ENCODE measurements at places on chromosomes 7 and 10.

- DNase-seq = no peak
These were observed 2.4 kb downstream of the TPST1 start for GRCh38 chr7:66207540-66207939.

DNA sequence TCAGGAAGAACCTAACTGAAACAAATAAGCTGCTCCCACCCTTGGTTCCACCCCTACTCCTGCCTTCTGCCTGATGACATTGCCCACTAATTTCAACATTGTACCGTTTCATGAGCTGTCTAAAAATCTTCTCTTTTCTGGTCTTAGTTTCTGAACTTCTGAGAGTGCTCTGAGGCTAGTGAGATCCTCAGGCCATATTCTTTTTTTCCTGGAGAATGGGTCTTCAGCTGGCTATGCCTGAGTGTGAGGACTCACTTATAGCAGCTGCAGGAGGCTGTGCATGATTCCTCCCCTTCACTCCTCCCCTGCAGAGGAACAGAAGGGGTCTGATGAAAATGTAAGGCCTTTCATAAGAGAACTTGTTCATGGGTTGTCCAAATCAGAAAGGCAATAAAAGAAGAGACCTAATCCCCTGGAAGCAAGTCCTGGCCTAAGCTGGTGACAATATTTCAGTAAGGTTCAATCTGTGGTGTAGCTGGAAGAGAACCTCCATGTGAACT, 11.1 kb downstream of the HOXA4 start:
- DNase-seq = no peak

- peak; percentile 45 for DNase-seq
These were observed 110.2 kb downstream of the COL13A1 start for GRCh38 chr10:69911613-69912528.

GRCh38 chr7:141872931-141873330, 31.6 kb upstream of the PRSS37 start:
- no peak for DNase-seq

DNA sequence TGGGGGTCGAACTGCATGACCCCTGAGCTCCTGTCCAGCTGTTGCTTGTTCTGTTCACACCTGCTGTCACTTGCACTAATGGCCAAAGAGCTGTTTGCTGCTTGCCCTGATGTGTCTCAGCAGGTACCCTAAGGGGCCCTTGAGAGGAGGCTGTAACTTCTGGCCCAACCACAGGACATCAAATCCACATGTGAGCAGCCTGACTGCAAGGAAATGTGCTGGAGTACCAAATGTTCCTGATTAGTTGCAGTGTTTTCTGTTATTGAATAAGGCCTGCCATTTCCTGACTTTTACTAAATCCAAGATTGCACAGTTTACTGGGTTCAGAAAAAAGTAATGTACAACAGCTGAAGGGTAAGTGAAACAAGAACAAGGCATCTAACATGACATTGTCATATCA, 91.7 kb upstream of the IL6 start:
- DNase-seq = no peak

DNA sequence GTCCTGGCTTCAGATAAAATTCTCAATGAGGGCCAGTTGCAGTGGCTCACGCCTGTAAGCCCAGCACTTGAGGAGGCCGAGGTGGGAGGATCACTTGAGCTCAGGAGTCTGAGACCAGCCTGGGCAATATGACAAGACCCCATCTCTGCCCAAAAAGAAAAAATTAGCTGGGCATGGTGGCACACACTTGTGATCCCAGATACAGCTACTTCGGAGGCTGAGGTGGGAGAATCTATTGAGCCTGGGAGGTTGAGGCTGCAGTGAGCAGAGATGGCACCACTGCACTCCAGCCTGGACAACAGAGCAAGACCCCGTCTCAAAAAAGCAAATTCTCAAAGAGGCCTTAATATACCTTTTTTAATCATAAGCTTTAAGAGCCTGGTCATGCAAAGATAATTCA, 142.9 kb downstream of the CUX1 start:
- no peak for DNase-seq

DNA sequence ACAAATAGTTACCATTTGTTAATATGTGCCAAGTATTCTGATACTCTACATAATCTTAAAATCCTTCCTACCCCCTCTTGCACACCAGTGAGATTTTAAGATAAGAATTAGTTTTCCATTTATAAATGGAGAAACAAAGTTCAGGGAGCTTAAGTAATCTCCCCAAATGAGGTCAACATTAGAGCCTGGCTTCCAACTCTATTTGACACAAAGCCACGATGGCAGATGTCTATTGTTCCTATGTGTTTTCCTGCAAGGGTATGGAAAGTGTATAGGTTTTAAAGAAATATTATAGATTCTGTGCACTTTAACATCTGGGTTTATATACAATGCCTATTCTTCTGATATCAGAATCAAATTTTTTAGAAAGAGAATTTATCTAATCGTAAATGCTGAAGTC, 143.9 kb upstream of the SEMA3C start:
- no peak for DNase-seq

DNA sequence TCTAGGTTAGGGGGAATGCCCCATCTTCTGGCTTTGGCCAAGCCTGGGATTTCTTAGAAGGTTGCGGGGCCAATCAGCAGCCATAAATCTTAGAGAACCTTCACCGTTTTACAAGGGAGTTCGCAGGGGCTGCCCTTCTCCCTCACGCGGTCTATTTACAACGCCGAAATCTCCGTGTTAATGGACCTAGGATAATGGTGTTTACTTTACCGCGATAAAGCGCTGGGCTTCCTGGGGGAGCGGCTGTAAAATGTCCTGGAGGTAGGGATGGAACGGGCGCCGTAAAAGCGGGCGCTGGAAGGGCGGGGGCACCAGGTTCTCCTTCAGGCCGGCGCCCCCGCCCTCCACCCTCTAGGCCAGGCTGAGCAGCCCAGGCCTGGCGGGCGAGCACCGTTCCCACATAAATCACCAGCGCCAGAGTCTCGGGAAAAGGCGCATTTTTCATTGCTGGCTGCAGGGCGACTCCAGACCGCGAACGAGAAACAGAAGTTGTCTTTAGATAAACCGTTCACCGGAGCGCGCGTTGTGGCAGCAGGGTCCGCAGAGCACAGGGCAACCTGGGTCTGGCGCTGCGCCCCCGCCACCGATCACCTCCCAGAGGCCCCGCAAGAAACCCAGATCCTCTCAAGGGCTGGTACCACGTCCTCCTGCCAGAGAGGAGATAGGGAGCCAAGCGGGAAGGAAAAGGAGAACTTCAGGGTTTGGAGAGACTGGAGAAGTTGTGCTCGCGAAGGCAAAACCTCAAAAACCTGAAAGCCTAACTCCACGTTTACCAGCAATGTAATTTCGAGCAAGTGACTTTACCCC, 12.5 kb upstream of the NKX2-3 start:
- no peak for DNase-seq

GRCh38 chr10:72242675-72243074, 26.6 kb upstream of the ASCC1 start:
- peak; percentile 51 for DNase-seq

DNA sequence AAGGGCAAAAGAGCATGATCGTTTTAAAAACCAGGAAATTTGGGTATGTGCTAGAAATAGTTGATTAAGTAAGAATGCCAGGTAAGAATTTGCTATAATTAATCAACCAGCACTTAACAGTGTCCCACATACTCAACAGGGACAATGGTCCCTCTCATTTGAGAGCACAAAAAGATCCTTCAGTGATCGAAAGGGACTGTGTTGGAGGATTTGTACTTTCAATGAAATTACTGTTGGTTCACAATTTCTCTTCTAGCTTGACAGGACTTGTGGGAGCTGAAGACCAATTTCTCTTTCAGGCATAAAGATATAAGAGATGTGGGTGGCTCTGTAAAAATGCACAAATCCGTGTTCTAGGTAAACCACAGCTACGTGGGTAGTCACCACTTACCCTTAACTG, 12.5 kb upstream of the PLEKHS1 start:
- DNase-seq = peak; percentile 25

DNA sequence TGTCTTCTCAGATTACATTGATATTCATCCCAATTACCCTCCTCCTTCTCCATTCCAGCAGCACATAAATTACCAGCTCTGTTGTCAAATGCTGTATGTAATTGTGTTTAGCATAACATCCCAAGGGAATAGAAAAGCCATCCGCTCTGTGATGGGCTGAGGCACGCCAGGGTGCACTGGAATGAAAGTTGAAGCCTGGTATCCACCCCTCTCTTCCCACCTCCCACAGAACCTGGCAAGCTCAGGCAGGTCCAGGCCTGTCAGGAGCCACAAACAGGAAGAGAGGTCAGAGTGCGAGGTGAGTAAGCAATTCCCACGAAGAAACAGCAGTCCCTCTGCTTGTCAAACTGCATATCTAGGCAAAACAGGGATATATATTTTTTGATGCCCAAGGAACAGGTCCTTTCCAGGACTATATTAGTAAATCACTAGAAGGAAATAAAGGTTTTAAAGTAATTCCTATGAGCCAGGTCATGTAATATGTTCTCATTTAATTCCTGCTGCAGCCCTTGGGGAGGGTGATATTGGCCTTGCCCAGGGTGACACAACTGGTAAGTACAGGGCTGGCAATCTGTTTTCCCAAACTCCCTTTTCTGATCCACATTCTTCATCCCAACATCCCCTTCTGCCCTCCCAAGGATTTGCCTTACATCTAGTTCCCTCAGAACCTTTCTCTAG, 155.6 kb upstream of the GHITM start:
- DNase-seq = no peak

DNA sequence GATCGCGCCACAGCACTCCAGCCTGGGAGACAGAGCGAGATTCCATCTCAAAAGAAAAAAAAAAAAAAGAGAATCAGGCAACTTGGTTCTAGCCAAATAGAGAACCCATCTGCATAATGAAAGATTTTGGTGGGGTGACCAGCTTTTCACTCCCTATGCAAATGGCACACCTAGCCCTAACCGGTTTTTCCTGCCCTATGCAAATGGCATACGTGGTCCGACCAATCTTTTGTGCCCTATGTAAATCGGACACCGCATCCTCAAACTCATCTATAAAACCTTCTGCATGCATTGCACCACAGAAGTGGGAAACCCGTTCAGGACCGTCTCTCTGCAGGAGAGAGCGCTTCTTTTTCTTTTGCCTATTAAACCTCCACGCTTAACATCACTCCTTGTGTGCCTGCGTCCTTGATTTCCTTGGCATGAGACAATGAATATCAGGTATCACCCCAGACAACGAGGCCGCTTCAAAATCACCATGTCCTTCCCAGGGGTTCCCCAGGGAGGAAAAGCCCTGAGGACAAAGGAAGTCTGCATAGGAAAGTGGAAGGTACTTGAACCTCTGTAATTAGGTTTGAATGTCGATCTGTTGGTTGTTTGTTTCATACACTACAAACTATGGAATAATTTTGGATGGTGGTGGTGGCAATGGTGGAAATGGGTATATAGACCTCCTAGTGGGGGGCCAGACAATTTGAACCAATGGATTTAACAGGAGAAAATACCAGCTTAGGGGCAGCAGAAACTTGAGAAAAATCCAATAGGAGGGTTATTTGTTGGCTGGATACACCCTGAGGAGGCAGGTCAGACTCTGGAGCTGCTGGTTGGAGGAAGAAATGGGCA, 396.2 kb downstream of the TYW1 start:
- DNase-seq = no peak

DNA sequence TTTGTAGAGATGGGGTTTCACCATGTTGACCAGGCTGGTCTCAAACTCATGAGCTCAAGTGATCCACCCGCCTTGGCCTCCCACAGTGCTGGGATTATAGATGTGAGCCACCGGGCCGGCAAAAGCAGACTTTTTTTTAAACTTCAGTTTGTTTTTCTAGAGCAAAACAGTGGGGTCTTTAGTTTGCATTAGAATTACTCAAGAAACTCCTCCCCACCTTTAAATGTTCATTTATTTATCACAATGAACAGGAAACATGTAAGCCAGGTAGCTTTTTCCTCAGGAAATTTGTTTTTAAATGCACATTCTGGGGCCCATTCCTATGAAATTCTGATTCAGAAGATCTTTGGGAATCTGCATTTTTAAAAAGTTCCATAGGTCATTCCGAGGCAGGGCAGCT, 56.0 kb upstream of the JAZF1 start:
- no peak for DNase-seq

- no peak for DNase-seq
These were observed 45.3 kb upstream of the DKK1 start for GRCh38 chr10:52268790-52269189.
